ENCODE measurements at places on chromosomes 2 and 18.
A peak's percentile ranks its signal among the peaks of the same experiment; 100 is the strongest.

GRCh38 chr18:49967636-49968313, 154.4 kb upstream of the ACAA2 start:
- DNase-seq = no peak

GRCh38 chr2:236089271-236090026, 78.7 kb downstream of the GBX2 start:
- no peak for DNase-seq

GRCh38 chr2:127048618-127048935, 58.4 kb downstream of the BIN1 start:
- DNase-seq = no peak

DNA sequence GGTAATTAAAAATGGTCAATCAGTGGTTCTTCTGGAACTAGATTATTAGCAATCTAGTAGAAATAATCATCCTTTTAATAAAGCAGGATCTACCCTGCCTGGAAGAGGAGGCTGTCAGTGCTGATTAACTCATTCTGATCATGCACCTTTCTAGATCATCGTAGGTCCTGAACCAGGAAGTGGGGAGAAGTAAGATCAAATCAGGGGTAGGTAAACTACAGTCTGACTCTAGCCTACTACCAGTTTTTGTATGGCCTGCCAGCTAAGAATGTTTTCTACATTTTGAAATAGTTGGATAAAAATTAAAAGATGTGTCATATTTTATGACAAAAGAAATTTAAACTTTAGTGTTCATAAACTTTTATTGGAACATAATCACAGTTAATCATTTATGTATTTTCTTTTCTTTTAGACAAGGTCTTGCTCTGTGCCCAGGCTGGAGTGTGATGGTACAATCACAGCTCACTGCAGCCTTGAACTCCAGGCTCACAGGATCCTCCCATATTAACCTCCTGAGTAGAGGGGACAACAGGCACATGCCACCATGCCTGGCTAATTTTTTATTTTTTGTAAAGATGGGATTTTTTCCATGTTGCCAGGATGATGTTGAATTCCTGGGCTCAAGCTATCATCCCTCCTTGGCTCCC, 36.1 kb downstream of the C18orf54 start:
- DNase-seq = no peak

DNA sequence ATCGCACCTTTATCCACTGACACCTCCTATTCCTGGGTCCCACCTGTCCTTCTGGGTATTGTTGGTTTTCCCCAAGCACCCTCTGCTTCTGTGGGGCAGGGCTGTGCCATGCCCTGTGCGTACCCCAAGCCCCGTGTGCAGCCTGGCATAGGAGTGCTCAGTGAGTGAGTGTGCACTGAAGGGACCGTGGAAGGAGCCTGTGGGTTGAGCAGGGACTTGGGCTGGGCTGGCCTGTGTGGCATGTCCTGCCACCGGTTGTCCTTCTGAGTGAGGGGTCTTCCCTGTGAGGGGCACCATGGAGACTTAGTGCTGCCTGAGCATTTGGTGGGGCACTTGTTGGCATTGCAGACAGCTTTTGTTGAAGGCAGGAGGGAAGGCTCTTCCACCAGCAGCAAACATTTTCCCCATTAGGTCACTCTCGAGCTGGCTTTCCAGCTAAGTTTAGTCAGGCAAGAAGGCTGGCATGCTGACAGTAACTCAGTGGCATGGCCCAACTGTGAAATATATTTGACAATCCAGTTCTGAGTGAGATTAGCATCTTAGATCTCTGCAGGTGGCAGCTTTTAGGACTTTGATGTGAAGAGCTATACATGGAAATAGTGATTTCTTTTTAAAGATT, 64.7 kb downstream of the LPIN1 start:
- DNase-seq = no peak

- DNase-seq = peak; percentile 48
These were observed 2.4 kb downstream of the SMAD7 start for GRCh38 chr18:48948112-48949049.

- DNase-seq = no peak
These were observed 15.0 kb upstream of the TEX51 start for GRCh38 chr2:126883666-126884040.

- DNase-seq = no peak
These were observed 12.3 kb upstream of the TFCP2L1 start for GRCh38 chr2:121297217-121297830.

- DNase-seq = no peak
These were observed 92.6 kb downstream of the LYPD6 start for GRCh38 chr2:149422991-149423338.

DNA sequence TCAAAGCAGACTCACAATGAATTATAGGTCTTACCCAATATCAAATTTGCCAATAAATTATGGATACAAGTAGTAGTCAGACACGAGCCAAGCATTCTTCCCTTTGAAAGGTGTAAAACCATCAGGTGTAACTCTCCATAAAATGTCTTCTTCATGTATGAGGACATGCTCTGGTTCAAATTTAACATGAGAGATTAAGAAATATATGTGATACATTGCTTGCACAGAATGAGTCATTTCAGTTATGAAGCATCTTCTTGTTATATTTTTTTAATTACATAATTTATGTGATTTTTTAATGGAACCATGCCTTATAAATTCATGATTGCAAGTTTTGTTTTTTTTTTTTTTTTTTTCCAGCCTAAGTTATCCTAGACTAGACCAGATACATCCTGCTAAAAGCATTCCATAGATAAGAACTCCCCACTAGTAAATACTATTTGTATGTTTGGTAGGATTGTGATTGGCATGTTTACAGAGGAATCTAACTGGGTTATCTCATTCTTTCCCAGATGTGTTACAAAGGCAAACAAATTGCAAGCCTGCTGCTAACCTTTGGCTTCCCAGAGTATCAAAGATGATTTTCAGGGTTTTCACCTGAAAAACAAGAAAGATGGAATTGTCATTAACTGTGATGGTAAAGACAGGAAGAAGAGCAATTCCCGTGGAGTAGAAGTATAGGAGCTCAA, 621.9 kb downstream of the XIRP2 start:
- no peak for DNase-seq

DNA sequence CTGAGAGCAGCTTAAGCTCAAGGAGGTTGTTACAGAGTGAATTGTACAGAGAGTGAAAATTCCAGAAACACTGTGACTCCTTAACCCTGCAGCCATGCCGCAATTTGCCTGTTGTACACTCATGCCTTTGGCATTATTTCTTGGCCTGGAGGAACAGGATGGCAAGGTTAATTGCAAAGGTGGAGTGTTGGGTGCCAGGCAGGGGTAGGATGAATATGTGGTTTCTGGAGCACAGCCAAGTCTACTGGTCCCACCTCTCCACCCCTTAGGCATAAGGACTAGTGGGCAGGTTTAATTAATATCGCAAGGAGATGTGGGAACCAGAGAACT, 250.2 kb downstream of the LRRTM1 start:
- DNase-seq = no peak

Measured in activated naive CD4-positive, alpha-beta T cell treated with Interleukin-2 at 50 U/mL for 16 hours (primary cell).